Foreskin keratinocyte (primary cell): ENCODE measurements at places on chromosomes 6 and 20. TPM values are rescaled to one million over a fixed set of nuclear protein-coding genes. Genes with fewer than 3 reads are reported as not detected.

DNA sequence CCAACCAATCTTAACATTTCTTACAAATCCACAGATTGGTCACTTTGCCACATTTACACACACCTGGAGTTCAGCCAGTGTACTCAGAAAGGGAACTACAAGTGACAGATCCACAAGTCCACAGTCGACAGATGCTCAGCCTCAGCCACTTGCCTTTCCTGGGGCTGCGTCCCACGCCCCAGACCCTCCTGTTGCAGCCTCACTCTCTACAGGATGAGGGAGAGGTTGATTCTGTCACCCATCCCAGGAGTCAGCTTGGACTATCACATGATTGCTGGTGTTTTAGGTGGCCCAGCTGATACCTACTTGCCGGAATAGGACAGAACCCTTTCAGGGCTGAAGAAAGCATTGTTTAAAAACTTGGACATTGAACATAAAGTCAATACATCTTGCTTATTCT, 108.8 kb downstream of the FAM120B start:
- DNase-seq: no peak

DNA sequence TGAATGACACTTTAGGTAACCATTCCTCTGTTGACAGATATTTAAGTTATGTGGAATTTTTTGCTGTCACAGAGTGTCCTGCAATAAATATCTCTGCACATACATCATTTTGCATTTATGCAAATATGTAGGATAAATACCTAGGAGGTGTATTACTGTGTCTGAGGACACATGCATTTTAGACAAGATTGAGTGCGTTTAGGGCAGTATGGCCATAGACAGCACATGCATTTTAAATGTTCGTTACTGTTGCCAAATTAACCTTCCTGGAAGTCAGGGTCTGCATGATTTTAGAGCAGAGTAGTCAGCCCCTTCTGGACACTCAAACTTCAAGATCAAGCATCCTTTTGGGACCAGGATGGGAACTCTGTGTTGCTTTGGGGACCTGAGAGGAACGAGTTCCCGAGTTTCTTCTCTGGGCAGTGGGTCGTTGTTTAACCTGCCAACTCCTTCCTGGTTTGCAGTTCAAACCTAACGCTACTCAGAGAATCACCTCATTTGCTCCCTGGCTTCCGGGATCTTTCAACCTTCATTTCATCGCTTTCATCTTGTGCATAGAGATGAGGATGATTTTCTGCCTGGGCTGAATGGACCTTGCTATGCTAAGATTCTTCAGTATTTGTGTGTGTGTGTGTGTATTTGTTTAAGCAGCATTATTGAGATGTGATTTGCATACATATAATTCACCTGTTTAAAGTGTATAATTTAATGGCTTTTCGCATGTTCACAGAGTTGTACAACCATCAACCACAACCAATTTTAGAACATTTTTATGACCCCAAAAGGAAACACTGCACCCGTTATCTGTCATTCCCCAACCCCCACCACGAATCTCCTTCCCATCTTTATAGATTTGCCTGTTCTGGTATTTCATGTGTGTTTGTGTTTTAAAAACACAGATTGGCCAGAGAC, 9.8 kb downstream of the BCAS4 start:
- no peak for DNase-seq

DNA sequence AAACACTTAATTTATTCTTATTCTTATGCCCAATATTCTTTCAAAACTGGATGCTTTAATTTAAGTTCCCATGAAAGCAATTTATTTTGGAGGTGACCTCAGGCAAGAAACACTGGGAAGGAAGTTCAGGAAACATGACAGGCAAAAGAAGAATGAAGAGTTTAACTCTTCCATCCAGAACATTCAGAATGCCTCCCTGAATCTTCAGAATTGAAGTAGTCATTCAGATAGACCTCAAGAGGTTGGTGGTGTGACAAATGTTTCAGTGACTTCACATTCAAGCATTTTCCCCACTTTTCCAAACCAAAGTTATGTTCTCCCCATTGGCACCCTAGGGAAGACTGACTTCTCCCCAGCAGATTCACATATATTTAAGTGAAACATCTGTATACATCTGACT, 110.5 kb downstream of the HAO1 start:
- DNase-seq: no peak

- DNase-seq: no peak
Observed at GRCh38 chr20:50083034-50083433, 29.9 kb downstream of the UBE2V1 start.

DNA sequence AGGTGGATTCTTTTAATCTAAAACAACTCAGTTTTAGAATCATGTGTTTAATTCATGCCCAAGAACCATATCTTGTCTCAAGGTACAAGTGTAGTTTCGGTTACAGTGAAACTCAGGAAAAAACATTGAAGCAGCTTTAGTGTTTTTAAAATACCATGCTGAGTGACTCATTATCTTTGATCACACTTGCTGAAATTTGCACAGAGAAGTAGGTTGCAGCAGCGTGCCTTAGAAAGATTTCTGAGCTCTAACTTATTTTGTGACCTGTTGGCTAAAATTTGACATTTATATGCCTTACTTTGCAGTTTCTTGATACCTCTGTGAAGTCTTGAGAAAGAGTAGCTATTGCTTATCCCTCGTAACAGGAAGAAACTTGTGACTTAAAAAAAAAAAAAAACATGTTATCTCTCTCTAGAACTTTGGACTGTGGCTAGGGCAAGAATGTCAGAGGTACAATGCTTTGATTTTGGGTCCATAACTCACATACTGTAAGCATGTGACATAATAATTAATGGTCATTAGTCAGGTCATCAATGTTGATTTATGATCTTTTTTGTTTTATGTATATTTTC, 34.5 kb upstream of the FUCA2 start:
- DNase-seq: no peak

- no peak for DNase-seq
Observed at GRCh38 chr6:57224769-57225515, 2.8 kb upstream of the RAB23 start.

Gene RALY
- 141 and 163 TPM in 2 replicates for total RNA-seq

Gene ANKRD6
- 7.0 and 8.1 TPM in 2 replicates for total RNA-seq

Gene SPAG4
- total RNA-seq: 1.5 and 3.2 TPM in 2 replicates

Gene ZNF512B
- 13.3 and 14.5 TPM in 2 replicates for total RNA-seq
